ENCODE measurements at places on chromosomes 5 and 9.
A peak's percentile ranks its signal among the peaks of the same experiment; 100 is the strongest.

GRCh38 chr5:171155621-171156020 is 153.4 kb upstream of the TLX3 start:
- no peak for DNase-seq

- DNase-seq, result no peak
Measured at GRCh38 chr9:72326641-72327040, 38.4 kb downstream of the ZFAND5 start.

DNA sequence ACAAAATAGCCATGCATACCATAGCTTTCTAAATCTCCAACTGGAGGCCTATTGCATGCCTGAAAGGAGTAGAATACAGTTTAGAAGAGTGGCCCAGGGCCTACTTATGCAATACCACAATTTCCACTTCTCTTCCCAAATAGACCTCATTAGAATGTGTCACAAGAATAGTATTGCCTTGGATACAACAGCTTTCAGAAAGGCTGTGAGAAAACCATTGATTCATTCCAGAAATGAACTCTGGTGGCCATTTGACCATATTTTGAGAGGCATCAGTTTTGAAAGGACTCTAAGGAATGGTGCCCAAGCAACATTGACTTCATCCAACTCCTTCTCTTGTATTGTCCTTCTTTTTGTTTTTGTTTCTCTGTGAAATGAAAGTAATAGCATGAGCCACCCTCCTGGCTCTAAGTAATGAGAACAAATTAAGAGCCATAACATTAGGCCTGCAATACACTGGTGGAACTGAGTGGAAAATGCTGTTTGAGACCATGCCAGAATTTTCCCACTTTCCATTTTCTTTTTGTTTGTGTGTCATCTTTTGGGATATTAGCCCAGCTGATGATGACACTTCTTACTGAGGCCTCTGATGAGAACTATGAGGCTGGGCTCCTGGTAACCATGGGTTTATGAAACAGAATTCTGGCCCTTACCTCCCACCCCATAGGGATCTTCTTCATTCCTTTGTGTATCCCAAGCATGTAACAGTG is 90.2 kb downstream of the TMEM174 start:
- no peak for DNase-seq

GRCh38 chr9:98983295-98984268 is 39.9 kb downstream of the COL15A1 start:
- no peak for DNase-seq

GRCh38 chr9:127568971-127569885 is 42.8 kb upstream of the STXBP1 start:
- peak; percentile 53 for DNase-seq

Measured in anterior cingulate cortex (tissue), 58 donors.